ENCODE measurements at places on chromosomes 2 and 18. TPM values are rescaled to one million over a fixed set of nuclear protein-coding genes. Genes with fewer than 3 reads are reported as not detected.

The SP100 gene
- total RNA-seq: 47.4 TPM

The AMER3 gene
- total RNA-seq: not detected

The FAM237A gene
- not detected for total RNA-seq

The ARHGEF4 gene
- total RNA-seq: 20.9 TPM

The CCDC148 gene
- total RNA-seq: 3.1 TPM

The ASB18 gene
- not detected for total RNA-seq

The CFC1B gene
- not detected for total RNA-seq

The TTC31 gene
- 26.1 TPM for total RNA-seq

The CDH19 gene
- not detected for total RNA-seq

The IL36RN gene
- total RNA-seq: 0.84 TPM

The SPOPL gene
- total RNA-seq: 28.8 TPM

GRCh38 chr18:36602620-36603019 is 226.2 kb downstream of the TPGS2 start:
- no peak for DNase-seq

- no peak for DNase-seq
Measured at GRCh38 chr2:158530829-158531228, 74.1 kb downstream of the PKP4 start.

- DNase-seq: no peak
Measured at GRCh38 chr2:199602896-199603717, 145.4 kb upstream of the SATB2 start.

- DNase-seq: no peak
Measured at GRCh38 chr18:9986156-9986930, 72.5 kb downstream of the VAPA start.

All from mesothelial cell of epicardium (in vitro differentiated cells).